ENCODE measurements at places on chromosomes 6 and 20.
A peak's percentile ranks its signal among the peaks of the same experiment; 100 is the strongest.

DNA sequence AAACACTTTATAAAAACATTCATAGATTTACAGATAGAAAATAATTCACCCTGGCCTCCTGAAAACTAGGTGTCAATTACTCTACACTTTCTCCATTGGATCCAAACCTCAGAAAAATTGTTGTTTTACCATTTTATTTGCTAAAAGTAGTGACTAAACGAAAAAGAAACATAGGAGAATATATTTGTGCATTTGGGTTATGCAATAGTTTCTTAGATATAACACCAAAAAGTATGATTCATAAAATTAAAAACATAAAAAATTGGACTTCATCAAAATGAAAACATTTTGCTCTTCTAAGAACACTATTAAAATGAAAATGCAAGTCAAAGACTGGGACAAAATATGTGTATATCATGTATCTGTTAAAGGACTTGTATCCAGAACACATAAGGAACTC is 671.3 kb downstream of the MAFB start:
- no peak for DNase-seq

DNA sequence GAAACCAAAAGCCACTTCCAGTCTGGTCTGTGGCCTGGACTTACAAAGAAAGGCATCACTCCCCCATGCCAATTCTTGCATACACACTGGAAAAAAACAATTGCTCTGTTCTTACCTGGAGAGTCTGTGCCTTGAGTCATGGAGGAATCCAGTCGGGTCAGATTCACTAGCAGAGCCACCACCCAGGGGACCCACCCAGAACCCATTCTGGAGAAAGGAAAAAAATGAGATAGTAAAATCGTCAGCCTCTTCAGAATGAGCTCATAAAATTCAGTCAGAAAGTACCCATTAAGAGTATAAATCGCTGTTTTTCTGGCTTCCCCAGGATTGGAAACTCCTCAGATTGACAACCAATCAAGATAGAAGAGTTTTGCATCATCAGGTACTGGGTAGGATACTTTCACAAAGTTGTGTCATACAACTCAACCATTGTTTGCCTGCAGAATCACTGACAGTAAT is at the start of gene HLA-DOB:
HLA-DOB (minus strand) TSS at position 257 of the 459 bp plus-strand sequence; CDS start at position 206, 51 bp downstream.
- peak; percentile 54 for DNase-seq

GRCh38 chr6:15077006-15077405 is 168.9 kb upstream of the JARID2 start:
- no peak for DNase-seq

DNA sequence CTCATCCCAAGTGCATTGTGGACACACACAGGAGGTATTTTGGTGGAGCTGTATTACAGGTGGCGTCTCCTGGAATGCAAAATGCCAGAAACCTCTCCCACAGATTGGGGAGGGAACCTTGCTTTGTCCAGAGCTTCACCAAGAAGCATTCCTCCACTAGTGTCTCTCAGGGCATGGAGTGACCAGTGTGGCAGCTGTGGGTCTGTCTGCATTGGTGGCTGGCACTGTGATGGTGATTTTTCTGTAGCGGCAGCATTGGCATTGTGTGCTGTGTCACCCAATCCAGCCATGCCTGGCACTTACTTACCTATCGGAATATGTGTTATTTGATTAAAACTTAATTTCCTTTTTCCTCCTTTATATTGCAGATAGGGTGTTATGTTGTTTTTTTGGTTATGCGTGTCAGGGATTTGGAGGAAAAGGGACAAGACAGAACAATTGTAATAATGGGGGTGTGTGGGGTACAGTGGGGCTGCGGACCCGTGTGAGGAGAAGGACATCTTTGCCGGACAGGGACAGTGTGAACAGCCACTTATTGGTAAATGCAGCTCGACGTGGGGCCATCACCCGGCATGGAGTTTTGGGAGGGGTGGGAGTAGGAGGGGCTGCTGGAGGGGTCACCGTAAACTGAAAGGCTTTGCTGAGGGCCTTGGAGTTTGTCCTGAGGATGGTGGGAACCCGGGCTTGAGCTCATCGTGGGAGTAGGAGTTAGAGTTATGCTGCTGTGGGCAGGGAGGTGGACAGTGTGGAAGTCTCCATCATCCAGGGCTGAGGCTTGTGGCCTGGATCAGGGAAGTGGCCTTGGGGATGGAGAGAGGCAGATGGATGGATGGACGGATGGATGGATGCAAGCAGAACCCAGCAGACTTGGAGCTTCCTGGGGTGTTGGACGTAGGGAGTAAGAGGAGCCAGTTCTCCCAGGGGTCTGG is 105.0 kb downstream of the SYCP2 start:
- DNase-seq, result no peak

- no peak for DNase-seq
Observed at GRCh38 chr20:21513181-21513663, 642 bp downstream of the NKX2-2 start.

GRCh38 chr6:110537208-110538123 is 61.1 kb upstream of the SLC22A16 start:
- DNase-seq, result peak; percentile 67

DNA sequence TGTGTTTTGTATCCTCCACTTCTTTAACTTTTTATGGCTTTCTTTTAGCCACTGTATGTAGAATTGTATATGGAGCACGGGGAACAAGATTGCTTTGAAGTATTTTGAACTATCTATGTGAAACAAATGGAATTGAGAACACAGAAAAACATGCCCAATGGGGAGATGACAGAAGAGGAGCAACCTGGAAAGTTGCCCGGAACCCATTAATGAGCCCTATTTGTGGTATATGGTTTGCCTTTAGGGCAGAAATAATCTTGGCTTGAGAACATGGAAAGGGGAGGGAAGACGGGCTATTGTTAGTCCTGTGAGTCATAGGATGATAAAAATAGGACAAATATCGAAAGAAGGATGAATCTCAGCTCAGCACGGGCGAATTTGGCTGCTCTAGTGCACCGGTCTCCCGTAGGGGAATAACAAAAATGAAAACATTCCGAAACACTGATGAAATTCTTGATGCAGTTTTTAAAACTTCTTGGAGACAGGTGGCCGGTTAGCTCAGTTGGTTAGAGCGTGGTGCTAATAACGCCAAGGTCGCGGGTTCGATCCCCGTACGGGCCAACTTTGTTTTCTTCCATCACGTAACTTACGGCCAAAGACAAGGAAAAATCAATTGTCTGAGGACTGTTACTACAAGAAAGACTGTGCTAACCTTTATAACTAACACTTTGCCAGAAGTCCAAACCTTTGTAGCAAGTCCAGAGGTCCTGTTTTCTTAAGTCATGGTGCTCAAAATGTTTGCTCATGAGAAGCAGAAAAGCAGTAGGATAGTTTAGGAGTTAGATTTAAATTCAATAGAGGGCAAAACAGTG is 15.7 kb downstream of the HMGN4 start:
- DNase-seq, result no peak

DNA sequence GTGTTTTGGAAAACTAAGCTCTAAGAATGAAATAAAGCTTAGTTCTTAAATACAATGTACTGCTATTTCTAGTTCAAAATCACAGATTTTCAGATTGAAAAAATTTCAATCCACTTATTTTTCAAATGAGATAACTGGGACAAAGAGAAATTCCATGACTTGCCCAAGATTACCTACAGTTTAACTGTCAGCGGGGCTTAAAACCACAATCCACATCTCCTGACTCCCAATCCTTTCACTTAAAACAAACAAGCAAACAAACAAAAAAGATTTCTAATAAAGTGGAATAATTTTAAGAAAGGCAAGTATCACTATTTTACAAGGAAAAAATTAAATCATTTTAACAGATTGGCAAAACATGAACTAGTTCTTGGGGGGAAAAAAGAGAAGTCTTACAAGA is 4.2 kb downstream of the PHIP start:
- no peak for DNase-seq

DNA sequence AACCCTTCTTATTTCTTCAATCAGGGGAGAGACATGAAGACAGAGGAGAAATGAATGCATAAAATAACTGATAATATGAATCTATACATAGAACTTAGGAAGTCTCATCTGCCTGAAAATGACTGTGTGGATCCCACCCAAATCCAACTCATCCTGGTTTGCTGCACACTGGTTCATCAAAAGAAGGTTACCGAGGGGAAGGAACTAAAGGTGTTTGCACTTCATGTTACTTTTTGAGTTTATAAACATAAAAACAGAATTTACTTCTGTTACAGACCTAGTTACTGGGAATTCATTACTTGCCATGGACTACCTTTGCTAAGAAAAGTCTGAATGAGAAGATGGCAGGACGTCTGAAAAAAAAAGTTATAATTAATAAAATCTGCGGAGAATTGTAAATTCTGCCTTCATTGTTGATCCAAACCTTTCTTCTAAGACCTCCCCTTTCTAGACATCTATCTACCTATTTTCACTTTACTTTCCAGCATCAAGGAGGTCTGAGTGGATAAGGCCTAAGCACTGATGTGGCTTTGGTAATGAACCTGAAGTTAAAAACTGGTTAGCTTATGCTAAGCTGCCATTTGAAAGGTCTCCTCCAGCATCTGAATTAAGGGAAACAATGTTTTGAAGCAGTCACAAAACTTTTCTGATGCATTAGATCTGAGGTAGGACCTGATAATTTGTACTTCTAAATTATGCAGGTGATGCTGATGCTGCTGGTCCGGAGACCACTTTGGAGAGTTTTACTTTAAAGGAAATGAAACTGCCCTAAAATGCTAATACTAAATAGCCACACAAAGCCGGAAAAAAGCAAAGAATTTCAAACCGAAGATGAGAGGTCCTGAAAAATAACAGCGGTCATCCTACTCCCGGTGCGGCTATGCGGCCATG is 84.0 kb downstream of the HFE start:
- no peak for DNase-seq

DNA sequence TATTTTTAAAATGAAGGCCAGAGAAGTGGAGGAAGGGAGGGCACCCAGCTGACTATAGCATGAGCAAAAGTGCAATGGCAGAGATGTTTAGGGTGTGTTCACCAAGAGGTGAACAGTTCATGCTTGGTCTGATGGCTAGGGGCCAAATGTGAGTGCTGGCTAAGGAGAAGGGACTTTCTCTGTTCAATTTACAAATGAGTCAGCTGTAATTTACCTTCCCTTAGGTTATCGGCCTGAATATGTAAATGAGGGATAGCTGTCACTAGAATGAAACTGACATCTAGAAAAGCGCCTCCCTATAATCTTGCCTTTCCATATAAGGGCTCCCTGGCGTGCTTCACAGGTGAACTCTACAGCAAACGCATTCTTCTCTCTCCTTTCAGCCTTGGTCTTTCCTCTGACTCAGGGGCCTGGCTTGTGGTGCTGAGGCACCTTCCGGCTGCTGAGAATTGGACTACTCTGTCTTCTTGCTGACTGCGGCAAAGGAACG is 114.7 kb upstream of the BACH2 start:
- DNase-seq, result peak; percentile 29

All from HTR-8/SVneo (cell line).